ENCODE measurements at places on chromosomes 2 and 18.

GRCh38 chr2:15238028-15238427, 323.1 kb downstream of the NBAS start:
- DNase-seq: no peak

DNA sequence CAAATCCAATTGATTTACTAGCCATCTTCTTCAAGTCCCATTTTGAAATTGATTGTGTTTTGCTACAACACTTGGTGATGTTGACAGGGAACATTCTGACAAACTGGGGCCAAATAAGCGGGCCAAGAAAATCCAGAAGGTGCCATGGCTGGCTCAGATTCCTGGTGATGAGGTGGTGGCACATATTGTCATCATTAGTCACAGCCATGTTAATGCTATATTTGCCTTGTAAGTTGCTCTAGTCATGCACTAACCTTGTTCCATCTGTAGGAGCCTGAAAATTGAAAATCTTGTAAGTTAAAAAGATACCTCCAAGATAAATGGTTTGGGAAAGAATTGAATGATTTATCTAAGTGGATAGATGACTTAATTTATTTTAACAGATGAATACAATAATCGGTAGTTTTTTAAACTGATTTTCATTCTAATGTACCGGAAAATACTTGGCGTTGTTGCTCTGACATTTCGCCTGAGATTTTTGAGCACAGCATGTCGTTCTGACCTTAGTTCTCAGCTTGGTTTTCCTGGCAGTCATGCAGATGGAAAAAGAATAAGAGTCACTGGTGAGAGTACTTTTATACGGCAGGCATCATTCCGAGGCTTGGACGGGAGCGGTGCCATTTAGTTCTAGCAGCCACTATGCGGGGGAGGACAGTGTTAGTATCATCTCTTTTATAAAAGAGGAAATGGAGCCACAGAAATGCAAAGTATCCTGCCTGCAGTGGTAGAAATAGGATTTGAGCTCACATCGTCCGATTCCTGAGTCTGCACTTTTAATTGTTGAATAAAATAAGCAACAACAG, 133.9 kb downstream of the ZNF532 start:
- DNase-seq: no peak

DNA sequence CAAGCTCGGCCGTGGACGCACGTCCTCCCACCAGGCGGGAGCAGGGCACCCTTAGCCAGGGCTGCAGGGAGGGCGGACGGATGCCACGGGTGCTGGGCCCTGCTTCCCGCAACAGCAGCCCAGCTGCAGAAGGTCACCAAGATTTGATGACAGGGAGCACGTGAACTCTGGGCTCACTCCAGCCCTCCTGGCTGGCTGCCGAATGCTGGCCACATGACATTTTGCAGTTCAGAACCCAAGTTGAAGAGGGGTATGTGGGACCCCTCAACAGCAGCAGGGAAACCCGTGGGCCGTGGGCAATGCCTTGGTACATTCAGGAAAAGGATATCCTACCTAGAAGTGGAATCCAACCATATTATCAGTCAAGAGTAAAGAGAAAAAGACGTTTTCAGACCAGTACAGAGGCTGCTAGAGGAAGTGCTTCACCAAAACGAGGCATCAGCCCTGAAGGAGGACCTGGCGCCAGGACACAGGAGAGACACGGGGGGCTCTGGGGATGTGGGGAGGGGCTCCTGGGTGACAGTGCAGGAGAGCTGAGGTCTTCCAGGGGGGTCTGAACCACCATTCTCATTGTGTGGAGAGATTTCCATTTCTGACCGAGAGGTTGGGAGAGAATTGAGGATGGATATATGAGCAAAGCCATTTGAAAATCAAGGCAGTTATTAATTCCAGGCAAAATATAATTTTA, 107.4 kb upstream of the CTDP1 start:
- DNase-seq: no peak

DNA sequence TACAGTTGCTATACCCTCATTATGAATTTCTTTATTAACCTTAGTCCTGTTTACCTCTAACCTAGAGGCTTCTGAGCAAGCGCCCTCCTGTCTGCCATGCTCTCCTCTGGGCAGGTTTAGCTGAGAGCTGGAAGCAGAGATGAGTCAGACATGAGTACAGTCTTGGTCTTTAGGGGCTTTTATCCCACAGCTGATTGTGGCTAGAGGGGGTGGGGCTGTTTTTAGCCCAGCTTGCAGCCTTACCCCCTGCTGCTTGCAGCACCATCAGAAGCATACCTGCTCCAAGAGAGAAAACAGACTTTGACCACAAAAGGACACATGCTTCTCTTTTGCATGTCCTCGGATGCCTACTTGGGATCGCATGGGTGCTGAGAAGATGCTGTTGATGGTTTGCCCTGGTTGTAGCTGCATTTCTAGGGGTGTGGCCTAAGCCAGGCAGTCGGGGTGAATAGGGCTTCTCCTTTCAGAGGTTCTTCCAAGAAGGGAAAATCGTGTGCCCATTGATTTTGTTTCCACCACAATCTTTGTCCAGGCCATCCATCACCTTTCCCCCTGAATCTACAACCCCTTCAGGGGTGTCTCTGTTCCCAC, 115.0 kb upstream of the LGALSL start:
- peak; percentile 10 for DNase-seq

DNA sequence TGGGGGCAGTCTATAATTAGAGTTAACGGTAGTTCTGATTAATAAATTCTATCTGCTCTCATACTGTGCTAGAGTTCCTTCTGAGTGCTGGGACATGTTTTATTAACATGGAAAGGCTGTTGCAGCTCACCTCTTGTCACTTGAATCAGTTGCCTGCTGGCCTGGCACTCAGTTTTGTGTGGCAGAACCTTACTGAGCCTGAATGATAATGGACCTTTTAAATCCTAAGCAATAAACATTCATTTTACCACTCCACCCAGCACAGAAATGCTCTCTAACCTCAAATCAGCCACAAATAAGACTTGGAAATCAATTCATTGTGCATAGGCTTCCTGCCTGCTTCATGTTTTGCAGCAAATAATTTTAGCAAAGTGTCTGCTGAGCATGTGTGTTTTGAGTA, 115.0 kb upstream of the RBMS1 start:
- DNase-seq: no peak

DNA sequence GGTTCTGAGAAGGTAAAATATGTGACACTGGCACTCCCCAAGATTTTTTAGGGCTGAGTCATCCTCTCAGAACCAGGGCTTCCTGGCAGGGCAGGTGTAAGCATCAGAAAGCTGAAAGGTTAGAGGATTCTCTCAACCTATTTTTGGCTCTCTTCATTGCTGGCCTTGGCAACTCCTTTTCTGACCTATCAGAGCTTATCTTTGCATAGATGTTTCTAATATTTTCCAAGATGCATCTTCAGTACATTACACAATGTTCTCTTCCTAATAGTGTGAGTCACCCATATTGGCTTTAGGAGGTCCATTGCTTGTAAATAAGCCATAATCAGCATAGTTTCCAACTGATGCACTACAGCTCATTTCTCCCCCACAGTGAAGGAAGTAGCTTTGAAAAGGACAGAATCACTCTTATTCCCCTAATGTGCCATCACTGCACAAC, 2008.4 kb upstream of the PIK3C3 start:
- DNase-seq: no peak

GRCh38 chr2:232085164-232085563, 123.7 kb downstream of the DIS3L2 start:
- no peak for DNase-seq

GRCh38 chr2:109144271-109144670, 15.3 kb downstream of the SH3RF3 start:
- no peak for DNase-seq

- DNase-seq: no peak
These were observed 183.3 kb upstream of the HDAC4 start for GRCh38 chr2:239583879-239584859.

DNA sequence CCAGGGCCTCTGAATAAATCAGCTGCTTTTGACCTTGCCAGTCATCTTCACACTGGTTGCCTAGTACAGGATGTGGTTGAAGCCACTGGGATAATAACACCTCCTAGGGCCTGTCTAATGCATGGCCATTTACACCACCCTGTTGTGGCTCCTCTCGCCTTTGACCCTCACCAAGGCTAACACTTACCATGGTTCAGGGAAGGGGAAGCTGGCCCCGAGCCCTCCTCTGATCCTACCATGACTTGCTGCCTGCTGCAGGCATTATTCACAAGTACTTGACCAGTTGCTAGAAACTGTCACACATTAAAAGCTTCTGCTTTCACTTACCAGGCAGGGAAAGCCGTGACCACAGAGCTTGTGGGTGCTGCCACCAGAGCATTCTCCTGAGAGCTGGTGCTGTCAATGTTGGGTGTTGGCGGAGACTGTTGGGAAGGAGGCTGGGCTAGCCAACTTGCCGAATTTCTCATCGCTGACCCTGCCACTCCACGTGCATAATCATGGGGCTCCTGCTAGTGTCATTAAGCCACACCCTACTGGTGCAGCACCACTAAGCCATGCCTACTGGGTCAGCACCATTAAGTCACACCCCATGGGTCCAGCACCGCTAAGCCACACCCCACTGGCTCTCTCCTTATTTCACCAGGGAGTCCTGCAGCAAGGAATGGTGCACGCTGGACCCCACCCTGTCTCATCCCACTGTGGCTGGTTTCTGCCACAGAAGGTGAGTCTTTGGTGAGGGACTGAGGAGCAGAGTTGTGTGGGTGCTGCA, 47.0 kb upstream of the TTC39C start:
- no peak for DNase-seq

GRCh38 chr2:239722760-239723470, 302.2 kb downstream of the NDUFA10 start:
- DNase-seq: no peak

DNA sequence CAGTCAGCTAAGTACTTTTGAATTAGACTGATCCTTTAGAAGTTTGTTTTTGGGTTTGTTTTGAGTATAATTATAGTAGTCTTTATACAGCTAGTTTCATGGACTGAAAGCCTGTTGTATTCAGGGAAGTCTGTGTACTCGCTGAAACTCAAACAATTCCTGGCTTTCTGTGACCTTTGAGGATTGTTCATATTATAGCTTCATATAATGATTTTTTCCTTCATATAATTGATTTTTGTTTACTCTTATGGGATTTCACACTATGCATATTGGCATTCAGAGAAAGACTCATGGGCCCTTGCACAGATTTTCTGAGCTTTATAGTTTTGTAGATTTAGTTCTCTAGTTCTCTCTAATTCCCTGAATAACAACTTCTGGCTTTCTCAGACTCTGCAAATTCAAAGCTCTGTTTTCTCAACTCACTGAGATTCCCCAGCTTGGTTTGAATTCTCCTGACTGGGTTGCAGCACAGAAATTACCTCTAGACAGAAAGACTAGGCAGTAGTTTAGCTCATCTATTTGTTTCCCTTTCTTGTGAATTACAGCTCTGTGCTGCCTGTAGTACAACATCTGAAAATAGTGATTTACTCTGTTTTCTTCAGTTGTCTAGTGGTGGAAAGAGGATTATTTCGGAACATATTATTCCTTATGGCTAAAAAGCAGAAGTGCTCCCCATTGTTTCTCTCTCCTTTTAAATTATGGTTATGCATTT, 495.9 kb upstream of the CNTNAP5 start:
- no peak for DNase-seq

- DNase-seq: no peak
These were observed 67.7 kb downstream of the ZNF521 start for GRCh38 chr18:25284281-25284680.

- no peak for DNase-seq
These were observed 2.4 kb downstream of the MAP4K4 start for GRCh38 chr2:101699755-101700461.

- DNase-seq: no peak
These were observed 418.2 kb upstream of the HNRNPA3 start for GRCh38 chr2:176794392-176794791.

- no peak for DNase-seq
These were observed 50.6 kb downstream of the TTC21B start for GRCh38 chr2:165902934-165903333.

- no peak for DNase-seq
These were observed 131.5 kb downstream of the HDAC4 start for GRCh38 chr2:239269173-239269885.

GRCh38 chr2:200742426-200742825, 69.3 kb upstream of the BZW1 start:
- no peak for DNase-seq

- no peak for DNase-seq
These were observed 1.1 kb downstream of the NPC1 start for GRCh38 chr18:23585007-23585871.

- no peak for DNase-seq
These were observed 457.6 kb downstream of the BCL11A start for GRCh38 chr2:60095903-60096302.

DNA sequence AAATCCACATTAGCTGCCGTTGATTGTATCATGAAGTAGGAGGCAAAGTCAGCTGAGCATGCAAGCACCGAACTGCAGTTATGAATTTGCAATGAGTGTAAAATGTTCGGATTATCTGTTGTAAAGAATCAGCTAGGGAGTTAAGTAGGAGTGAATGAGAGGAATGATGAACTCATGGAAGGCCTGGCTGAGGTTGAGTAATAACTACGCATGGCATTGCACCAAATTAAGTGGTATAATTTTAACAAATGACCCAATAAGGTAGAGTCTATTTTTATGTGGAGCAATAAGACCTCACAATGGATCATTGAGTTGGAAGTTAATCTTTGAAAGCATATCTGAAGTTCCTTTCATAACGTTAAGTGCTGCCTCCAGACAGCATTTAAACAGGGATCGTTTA, 288.2 kb upstream of the CHST9 start:
- DNase-seq: no peak

- no peak for DNase-seq
These were observed 167.4 kb downstream of the EIPR1 start for GRCh38 chr2:3210257-3210656.

DNA sequence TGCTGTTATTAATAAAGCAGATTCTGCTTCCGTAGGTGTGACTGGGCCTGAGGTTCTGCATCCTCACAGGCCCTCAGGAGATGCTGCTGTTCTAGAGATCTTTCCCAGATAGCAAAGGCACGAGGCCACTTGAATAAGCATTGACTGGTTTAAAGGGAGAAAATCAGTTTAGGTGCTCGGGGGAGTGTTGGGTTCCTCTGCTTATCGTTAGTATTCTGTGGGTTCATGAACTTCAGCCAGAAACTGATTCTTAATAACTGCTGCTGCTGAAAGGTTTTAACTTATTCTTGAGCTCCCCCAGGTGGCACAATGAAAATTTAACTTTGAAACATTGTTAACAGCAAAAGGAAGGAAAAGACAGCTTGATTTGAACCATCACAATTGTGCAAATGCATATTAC, 56.9 kb downstream of the ITGA6 start:
- DNase-seq: no peak

DNA sequence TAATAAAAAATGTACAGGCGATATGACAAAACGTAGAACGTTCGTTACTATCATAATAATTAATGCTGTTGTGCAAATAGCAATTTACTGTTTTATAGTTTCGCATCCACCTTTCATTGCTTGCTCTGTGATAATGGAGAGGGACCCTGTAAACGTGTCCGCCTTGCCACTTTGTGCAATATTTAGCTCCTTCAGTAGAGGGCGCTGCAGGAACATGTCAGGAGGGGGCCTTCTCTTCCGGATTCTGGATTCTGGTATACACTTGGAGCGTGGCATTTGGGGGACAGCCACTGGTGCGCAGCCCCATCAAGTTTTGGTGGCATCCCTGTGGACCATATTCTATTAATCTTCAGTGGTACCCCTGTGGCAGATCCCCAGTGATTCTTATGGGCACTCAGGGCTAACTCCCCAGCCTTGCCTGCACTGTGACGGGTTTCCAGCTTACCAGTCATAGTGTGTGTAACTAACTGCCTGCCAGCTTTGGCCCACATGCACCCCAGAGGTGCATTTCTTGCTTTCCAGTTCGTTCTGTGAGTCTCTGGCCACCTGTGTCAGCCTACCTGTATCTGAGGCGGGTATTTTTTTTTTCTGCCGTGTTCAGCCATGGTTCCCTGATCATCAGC, 140.3 kb downstream of the CYRIA start:
- no peak for DNase-seq

GRCh38 chr18:9919564-9920232, 5.9 kb downstream of the VAPA start:
- no peak for DNase-seq

All from activated CD8-positive, alpha-beta memory T cell treated with anti-CD3 and anti-CD28 coated beads for 1 hour (primary cell).